ENCODE measurements at places on chromosomes 3 and 15. TPM values are rescaled to one million over a fixed set of nuclear protein-coding genes. Genes with fewer than 3 reads are reported as not detected.

GNAT1 gene
- 0.48 TPM for total RNA-seq

GABRG3 gene
- not detected for total RNA-seq

DNA sequence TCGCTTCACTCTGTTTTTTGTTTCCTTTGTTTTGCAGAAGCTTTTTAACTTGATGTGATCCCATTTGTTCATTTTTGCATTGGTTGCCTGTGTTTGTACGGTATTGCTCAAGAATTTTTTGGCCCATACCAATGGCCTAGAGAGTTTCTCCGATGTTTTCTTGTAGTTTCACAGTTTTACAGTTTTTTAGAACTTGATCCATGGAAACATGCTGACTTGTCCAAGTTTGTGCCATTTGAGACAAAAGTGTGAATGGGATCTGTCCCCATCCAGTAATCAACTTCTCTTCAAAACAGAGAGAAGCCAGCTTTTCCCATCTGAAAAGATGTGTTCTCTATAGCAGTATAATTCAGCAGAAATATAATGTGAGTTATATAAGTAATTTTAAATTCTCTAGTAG, 266.5 kb upstream of the LRTM1 start:
- no peaks in the 10 kb centered on the region for H3K36me3 ChIP-seq
- H3K4me1 ChIP-seq: peaks cover 18% of the 10 kb centered on the region
- H3K27me3 ChIP-seq: no peaks in the 10 kb centered on the region
- no peak for DNase-seq

DNA sequence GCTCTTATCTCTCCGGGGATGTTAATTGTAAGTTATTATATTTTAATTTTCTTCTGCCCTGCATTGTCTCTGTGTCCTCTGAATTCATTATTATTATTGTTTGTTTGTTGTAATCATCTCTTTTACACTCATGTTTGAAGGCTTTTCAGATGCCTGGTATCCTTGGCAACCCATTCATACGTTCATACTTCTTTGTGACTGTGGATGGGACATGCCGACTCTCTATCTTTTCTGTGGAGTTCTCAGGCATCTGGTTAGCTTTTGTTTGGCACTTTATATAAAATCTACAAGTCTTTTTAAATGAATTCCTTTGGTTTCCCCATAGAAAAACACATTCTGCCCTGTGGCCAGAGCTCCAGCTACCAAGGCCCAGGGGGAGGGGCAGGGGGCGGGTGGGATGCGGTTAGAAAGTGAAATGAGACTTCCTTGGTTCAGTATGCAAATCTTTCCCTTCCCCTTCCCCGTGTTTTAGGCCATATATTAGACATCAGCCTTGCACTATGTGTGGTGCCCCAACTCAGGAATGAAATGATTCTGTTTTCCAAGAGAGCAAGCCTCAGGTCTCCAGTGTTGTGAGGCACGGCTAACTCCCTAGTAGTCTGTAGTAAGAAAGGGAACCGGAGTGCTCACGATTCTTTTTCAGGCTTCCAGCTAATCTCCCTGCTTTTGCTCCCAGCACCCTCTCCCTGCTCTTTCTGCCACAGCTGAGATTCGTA, 79.2 kb downstream of the SST start:
- H3K36me3 ChIP-seq: no peaks in the 10 kb centered on the region
- peaks cover 48% of the 10 kb centered on the region for H3K27me3 ChIP-seq
- H3K4me1 ChIP-seq: no peaks in the 10 kb centered on the region
- no peak overlapping the region for H3K4me3 ChIP-seq
- no peak for DNase-seq

GRCh38 chr3:64143409-64144130, 81.7 kb downstream of the PRICKLE2 start:
- no peak overlapping the region for H3K4me3 ChIP-seq
- H3K4me1 ChIP-seq: no peaks in the 10 kb centered on the region
- no peaks in the 10 kb centered on the region for H3K27me3 ChIP-seq
- no peaks in the 10 kb centered on the region for H3K36me3 ChIP-seq
- H3K27ac ChIP-seq: no peak overlapping the region

DNA sequence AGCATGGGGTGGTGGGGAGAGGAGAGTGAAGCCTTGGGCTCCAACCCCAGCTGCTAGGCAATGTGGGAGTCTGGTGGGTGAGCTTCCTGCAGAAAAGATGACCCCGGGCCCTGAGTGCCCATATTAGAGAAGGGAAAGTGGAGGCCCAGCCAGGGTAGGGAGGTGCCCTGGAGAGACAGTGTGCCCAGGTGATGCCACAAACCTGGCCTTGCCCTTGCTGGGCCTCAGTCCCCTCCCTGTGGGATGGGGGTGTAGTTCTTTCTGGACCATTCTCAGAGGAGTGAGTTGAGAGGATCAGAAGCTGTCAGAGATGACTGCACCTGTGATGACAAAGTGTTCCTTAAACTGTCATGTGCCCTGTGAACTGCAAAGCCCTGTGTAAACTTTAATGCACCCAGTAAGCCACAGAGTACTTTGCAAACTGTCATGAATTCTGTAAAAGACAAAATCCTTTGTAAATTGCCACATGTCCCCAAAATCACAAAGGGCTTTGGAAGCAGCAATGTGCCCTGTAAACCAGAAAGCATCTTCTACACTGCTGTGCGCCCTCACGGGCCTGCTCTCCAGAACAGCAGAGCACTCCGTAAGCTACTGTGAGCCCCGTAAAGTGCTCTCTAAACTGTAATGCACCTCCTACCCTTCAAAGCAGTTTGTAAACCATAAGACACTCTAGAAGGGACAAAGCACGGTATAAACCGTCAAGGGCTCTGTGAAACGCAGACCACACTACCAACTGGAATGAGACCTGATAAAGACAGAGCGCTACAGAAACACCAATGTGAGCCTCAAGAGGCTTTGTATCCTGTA, 51.3 kb upstream of the FGD5 start:
- no peak overlapping the region for H3K4me3 ChIP-seq
- no peak overlapping the region for H3K27ac ChIP-seq
- no peak for DNase-seq
- H3K27me3 ChIP-seq: no peaks in the 10 kb centered on the region

- peaks cover 56% of the 10 kb centered on the region for H3K36me3 ChIP-seq
- H3K4me1 ChIP-seq: peaks cover 73% of the 10 kb centered on the region
Measured at GRCh38 chr3:172140499-172141391, 101.4 kb downstream of the FNDC3B start.

DNA sequence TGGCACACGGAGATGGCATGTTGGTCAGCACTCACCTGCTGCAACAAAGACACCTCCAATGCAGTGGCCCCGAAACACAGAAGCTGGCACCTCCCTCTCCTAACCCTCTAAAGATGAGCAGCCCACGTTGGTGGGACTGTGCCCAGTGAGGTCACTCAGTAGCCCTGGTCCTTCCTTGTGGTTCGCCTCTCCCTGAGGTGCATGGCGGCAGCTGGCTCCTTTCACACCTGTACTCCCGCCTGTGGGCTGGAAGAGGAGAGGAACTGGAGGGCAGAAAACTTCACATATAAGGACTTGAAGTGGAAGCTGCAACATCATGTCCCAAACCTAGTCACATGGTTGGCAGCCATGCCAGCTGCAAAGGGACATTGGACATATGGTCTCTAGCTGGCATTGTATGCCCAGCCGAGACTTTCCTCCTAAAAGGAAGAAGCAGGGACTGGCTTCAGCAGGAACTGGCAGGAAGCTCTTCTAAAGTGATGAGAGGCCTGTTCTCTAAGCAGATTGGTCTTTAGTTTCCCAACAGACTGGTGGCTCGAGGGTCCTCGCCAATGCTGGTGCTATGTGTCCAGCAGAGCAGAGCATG, 10.8 kb upstream of the C3orf22 start:
- peaks cover 10% of the 10 kb centered on the region for H3K27me3 ChIP-seq
- H3K36me3 ChIP-seq: no peaks in the 10 kb centered on the region
- 0 out of 2 replicates have a peak, but pooled peaks cover 6% of the 10 kb centered on the region for H3K4me1 ChIP-seq
- DNase-seq: no peak

GRCh38 chr3:179768080-179768479, 115.2 kb downstream of the USP13 start:
- no peak overlapping the region for H3K27ac ChIP-seq
- peak; percentile 36 for DNase-seq
- H3K36me3 ChIP-seq: 0 out of 2 replicates have a peak, but pooled peaks cover 3% of the 10 kb centered on the region
- no peaks in the 10 kb centered on the region for H3K4me1 ChIP-seq
- no peaks in the 10 kb centered on the region for H3K27me3 ChIP-seq

DNA sequence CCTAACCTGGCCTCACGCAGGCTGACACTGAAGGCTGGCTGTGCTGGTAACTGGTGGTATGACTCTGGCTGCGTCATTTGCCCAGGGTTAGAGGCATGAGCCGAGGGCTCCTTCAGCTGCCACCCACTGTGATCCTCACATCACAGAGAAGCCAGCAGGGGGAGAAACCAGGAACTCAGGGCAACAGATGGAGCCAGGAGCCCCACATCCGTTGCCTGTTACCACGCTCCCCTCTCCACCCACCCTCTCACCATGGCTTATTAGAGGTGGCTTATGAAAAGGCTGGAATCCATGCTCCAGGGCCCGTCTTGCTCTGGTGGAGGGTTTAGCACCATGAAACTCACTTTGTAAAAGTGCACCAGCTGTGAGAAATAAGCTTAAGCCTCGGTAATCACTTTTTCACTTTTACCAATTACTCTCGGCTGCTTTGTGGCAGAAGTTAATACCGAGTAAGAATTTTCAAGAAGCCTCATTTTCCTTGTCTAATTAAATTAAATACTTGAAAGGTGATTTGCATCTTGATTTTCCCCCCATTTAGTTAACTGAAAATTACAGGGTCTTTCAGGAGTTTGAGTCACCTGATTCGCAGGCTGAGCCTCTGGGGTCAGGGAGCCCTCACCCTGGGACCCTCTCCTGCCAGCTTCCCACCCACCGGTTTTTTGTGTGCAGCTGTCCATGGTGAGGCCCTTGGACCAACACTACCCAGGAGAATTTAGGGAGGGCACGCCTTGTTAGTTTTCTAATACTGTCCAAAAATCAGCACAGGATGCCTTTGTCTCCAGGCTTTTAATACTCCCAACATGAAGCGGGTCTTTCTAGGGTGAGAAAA, 60.9 kb downstream of the ASB7 start:
- H3K4me1 ChIP-seq: no peaks in the 10 kb centered on the region
- no peak overlapping the region for H3K27ac ChIP-seq
- H3K27me3 ChIP-seq: no peaks in the 10 kb centered on the region
- no peak for DNase-seq

GRCh38 chr3:144407335-144407734, 435.7 kb downstream of the DIPK2A start:
- H3K27me3 ChIP-seq: no peaks in the 10 kb centered on the region
- no peak overlapping the region for H3K4me3 ChIP-seq
- no peak for DNase-seq
- H3K36me3 ChIP-seq: no peaks in the 10 kb centered on the region

- H3K27ac ChIP-seq: no peak overlapping the region
- H3K4me3 ChIP-seq: no peak overlapping the region
- no peaks in the 10 kb centered on the region for H3K27me3 ChIP-seq
- DNase-seq: no peak
- no peaks in the 10 kb centered on the region for H3K4me1 ChIP-seq
- no peaks in the 10 kb centered on the region for H3K36me3 ChIP-seq
Measured at GRCh38 chr3:156643729-156644389, 30.5 kb upstream of the TIPARP start.

GRCh38 chr3:151675858-151676615, 57.7 kb upstream of the AADACL2 start:
- no peak overlapping the region for H3K4me3 ChIP-seq
- H3K27ac ChIP-seq: no peak overlapping the region
- no peak for DNase-seq
- H3K27me3 ChIP-seq: no peaks in the 10 kb centered on the region
- no peaks in the 10 kb centered on the region for H3K4me1 ChIP-seq
- H3K36me3 ChIP-seq: no peaks in the 10 kb centered on the region
